Epithelial cell of esophagus (primary cell): ENCODE measurements at places on chromosomes 2 and 18.

DNA sequence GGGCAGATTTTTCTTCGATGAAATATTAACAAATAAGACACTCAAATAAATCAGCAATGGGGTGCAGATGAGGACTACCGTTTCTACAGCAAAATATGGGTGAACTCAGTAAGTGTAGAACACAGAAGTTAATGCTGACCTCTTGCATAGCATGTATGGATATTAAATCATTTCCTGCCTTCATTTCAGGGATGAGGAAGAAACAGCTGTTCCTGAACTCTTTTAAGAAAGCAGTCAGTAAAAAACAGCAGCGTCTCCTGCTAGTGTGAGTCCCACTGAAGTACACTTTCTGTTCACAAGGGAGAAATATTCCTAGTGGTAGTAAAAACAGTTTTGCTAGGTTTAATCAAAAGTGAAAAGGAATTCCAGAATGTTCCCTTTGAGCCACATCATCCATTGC, 379.0 kb downstream of the ZEB2 start:
- DNase-seq: no peak

GRCh38 chr2:191126386-191127085, 24.3 kb downstream of the STAT4 start:
- DNase-seq: no peak

DNA sequence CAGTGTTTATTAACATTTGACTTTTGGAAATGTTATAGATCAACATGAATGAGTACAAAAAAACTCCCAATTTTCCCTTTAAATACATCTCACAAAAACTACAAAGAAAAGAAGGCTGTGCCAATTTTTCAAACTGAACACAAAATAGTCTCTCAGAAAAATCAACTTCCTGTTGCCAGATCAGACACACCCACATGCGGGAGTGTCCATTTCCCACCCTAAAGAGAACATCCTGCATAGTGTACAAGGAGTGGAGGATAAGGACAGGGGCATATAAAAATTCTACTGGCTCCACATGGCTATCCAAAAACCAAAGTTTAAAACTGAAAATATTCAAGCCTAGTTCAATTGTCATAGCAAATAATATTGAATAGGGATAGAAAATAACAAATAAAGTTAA, 165.3 kb downstream of the ATAD2B start:
- no peak for DNase-seq

GRCh38 chr2:240623531-240624010, 1.7 kb upstream of the GPR35 start:
- DNase-seq: no peak

DNA sequence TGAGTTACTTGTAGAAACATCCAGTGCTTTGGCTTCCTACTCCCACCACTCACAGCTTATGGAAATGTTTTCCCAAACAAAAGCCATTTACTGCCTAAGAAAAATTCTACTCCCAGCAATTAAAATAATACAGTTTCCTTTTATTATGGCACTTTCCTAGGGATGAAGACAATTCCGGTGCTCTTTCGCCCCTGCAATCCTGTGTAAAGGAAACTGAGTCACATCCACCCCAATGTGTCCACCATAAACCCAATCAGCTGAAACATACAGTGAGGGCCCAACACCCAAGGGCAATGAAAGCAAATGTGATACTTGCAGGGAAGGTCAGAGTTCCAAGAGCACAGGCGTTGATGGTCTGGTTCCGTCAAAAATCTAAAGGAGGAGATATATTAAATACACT, 62.0 kb upstream of the ST3GAL5 start:
- DNase-seq: no peak

DNA sequence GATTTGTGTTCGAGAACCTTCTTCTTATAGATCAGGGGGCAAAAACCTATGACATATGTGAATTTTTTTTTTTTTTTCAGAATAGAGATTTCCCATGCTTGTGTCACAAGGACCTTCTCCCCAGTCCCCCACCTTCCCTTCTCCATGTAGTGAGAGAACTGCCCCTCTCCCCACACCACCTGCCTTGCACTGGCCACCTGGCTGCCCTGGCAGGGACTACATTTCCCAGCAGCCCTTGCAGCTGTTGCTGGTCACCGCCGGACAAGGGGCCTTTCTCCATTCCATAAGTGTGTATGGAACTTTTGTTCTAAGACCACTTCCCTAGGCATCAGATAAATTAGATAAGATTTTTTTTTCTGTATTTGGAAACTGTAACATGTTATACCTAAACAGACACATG, 22.2 kb downstream of the MBP start:
- no peak for DNase-seq

- peak; percentile 52 for DNase-seq
Measured at GRCh38 chr2:183291436-183291835, 167.2 kb downstream of the NUP35 start.

GRCh38 chr2:109068811-109069210, 60.2 kb upstream of the SH3RF3 start:
- no peak for DNase-seq

- DNase-seq: peak; percentile 89
Measured at GRCh38 chr2:111068435-111069058, 52.2 kb upstream of the BCL2L11 start.

DNA sequence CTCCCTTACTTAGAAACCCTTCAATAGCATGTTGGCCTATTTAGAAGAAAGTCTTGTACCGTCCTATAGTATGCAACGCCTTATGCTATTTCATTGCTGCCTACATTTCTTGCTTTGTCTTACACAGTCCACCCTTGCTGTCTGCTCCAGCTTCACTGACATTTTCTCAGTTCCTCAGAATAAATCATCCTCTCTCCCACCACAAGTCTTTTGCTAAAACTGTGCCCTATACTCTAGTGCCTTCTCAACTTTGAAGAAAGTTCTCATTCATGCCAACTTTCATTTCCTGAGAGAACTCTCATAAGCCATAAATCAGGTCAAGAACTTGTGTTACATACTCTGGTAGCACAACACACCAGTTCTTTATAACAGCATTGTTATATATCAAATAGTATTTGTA, 54.3 kb upstream of the COL3A1 start:
- no peak for DNase-seq

- DNase-seq: peak; percentile 89
Measured at GRCh38 chr2:200405599-200406298, 99.3 kb downstream of the SPATS2L start.

DNA sequence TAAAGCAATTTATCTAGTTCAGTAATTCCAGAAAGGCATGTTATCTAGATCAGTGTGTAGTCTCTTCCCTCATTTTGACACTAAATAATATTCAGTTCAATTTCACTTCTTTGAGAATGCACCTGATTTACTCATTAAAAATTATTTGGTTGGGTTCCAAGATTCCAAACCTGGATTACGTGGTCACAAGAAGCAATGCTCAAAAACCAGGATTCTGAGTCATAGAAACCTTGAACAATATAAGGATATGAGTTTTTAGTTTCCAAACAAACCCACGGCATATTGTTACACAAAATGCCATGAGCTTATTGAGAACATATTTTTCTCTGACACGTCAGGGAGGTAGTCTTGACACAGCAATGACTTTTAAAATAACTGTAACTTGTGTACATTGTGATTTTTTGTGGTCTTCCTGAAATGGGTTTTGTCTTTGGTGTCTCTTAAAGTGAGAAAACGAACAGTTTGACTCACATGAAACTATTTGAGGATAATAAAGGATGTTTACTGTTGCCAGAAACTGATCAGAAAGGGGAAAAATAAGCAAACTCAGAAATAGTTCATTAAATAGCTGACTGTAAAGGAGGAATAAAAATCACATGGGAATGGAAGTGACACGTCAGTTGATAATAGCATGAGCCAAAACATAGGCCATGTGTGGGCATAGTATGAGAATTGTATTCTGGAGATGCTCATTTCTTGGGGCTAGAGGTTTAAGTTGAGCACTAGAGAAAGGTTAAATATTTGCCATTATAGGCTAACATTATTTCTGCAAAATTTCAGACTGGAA, 617.7 kb upstream of the CDH2 start:
- peak; percentile 93 for DNase-seq

DNA sequence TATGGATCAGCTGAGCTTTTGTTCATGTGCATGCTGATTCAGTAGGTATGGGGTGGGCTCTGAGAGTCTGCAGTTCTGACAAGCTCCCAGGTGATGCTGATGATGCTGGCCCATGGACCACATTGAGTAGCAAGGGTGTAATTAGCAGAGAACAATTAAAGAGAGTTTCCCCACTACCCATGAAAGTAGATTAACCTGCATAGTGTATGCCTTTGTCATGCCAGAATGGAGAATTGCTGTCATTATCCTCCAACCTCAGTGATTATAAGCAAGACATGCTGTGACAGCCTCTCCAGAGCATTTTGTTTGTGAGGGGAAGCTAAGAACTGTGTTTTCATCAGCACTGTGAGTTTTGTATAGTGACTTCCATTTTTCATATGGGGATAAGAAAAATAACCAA, 59.5 kb upstream of the LYPD1 start:
- DNase-seq: no peak

DNA sequence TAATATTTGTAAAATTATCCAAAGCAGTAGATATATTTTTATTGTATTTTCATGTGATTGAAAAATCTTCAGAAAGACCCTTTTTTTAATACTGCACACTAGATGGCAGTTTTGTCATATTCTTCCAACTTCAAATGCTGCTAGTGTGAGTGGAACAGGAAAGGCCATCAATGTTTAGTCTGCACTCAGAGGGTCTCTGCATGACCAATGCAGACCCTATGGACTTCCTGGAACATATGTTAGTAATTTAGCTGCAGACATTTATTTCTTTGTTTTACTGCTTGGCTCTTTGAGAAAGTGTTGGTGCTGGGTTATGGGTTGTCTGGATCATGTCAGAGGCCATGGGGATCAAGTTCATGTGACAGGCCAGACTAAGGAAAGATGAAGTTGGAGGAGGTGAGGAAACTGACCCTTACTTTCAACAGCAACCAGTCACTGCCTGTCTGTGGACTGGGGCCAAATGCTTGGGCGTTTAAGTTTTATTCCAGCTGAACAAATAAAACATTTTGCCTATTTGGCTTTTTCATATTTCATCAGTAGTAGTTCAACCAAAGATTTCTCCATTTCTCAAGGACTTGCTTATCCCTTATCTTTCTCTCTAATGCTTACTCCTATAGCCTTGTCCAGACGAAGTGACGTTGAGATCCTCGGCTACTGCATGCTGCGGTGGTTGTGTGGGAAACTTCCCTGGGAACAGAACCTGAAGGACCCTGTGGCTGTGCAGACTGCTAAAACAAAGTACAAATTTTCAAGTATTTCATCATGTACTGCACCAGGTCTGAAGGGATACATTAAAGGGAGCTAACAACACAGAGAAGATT, 84.8 kb downstream of the VRK2 start:
- DNase-seq: peak; percentile 40

DNA sequence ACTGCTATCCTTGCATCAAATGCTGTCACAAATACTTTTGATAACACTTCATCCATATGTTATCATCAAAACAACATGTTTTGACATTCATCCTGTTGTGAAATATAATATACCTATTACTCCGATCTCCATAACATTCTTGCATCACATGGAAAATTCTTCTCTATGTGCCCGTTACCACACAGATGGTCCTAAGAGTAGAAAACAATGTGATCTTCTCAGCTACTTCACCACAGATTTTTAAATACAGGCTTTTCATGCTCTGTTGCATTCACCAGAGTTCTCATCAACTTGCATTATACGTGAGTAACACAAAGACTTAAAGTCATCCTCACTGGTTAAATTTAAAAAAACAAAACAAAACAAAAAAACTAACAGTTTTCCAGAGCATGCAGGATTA, 1603.3 kb upstream of the ZEB2 start:
- DNase-seq: no peak

DNA sequence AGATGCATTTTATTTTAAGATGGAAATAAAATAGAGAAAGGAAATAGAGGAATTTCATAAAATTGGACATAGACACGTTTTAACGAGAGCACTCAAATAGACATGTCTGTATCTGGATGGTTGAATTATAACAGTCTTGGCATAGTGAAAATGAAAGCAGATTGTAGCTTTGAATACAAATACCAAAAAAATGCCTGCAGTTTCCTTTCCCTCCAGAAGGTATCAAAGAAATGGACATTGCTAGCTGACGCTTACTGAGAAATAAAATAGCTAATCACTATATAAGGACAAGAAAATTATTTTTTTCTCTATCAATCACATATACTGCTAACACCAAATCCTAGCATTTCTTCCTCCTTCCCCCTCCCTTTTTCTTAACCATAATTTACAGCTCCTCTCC, 11.4 kb upstream of the MAPRE2 start:
- DNase-seq: no peak

DNA sequence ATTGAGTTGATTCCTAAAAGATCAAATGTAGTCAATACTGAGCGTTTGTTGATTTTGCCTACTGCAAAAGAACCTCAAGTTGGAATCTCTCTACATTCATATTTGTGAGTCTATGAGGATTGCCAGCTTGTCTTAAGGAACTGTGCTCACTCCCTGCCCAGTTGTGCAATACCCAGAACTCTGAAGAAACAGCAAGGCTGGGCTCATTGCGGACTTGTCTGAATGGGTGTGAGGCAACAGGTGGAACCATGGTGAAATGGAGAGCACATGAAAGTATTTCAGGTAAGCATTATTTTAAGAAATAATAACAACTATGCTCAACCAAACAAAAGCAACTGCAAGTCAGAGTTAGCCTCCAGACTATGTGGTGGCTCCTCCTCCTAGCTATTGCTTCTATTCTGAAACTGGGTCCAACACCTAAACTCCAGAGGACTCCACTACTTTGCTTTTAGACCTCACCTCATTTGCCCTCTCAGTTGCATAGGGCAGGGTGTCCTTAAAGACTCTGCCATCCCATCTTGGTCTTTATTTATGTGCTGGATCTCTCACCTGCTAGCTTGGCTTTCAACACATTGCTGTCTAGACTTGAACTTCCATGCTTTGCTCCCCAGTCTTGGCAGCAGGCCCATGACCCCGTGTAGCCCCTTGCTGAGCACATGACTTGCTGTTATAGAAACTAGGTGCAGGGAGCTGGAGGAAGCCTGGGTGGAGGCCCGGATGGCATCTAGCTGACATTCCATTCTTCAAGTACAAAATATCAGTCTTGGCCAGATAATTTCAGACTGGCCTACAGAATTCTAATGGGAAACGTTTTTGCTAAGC, 94.8 kb upstream of the ARL5A start:
- peak; percentile 96 for DNase-seq

DNA sequence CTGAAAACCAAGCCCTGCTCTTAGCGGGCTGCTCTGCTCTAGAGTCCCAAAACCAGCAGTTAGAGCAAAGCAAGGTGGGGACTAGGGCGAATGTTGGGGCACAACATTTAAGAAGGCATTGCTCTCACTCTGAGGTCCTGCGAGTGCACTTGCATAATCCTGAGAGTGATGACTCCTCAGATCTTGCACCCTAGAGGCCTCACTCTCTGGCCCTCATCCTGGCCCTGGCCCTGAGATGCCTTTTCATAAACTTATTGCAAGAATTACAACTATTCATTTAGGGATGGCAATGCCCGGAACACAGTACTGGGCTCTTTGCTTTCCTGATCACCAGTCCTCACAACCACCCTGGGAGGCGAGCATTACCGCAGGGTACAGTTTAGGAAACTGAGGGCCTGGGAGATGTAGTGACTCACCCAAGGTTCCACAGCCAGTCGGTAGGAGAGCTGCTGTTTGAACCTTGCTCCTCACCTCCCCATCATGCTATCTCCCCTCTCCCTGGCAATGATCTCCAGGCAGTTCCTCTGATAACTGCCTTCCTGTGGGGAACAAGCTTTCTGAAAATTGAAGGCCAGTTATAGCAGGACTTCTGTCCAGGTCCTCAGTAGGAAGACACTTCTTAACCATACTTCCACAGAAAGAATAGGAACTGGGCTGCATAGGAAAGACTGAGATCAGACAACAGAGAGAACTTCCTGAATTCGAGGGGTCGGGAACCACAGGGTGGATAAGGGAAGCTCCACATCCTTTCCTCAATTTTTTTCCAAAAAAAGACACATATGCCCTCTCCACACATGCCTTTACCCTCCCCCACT, 91.3 kb downstream of the TNS1 start:
- no peak for DNase-seq
